EL (cell line): ENCODE measurements at places on chromosomes 3 and 15.

DNA sequence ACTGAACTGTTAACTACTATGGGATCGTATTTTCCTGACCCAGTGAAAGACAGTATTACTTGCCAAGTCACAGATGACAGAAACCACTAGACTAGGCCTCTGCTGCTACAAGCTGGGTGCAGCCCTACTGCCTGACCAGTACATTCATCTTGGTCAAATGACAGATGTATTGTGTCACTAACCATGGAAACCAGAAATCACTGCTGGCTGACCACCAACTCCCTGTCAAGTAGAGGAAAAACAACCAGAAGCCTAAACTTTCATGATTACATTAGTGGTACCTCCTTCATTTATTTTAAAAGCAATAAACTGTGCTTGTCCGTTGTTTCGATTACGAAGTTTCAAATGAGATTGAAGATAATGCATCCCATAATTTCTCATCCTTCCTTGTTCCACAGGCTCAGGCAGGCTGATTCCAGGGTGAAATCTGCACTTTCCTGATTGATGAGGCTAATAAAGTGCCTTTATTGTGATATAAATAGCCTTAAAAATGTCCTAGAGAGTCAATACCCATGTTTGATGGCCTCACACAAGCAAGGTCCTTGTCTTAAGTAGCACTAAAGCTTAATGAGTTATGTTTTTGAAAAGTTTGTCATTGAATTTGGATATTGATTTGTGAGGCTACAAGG is 309.7 kb downstream of the LSAMP start:
- DNase-seq, result peak; percentile 19

GRCh38 chr3:65439641-65440284 is 599.0 kb downstream of the MAGI1 start:
- DNase-seq, result peak; percentile 56

DNA sequence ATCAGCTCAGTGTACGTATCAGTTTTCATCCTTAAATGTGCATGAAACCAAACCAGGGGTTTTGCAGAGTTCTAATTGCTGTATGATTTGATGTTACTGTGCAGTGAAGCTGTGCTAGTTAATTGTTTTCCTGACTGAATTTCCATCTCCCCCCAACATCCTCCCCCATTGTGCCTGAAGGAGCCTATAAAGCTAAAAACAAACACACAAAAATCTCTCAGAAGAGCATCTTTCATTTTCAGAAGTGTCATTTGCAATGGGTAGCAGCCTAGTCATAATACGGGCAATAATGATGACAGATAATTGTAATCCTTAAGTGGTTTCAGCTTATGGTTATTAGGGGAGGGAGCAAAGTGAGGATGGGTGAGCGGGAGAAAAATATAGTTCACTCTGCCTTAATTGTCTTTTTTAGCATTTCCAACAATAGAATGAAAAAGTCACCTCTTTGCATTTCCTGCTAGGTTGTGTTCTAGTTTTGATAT is 207.9 kb upstream of the TBL1XR1 start:
- DNase-seq, result no peak

DNA sequence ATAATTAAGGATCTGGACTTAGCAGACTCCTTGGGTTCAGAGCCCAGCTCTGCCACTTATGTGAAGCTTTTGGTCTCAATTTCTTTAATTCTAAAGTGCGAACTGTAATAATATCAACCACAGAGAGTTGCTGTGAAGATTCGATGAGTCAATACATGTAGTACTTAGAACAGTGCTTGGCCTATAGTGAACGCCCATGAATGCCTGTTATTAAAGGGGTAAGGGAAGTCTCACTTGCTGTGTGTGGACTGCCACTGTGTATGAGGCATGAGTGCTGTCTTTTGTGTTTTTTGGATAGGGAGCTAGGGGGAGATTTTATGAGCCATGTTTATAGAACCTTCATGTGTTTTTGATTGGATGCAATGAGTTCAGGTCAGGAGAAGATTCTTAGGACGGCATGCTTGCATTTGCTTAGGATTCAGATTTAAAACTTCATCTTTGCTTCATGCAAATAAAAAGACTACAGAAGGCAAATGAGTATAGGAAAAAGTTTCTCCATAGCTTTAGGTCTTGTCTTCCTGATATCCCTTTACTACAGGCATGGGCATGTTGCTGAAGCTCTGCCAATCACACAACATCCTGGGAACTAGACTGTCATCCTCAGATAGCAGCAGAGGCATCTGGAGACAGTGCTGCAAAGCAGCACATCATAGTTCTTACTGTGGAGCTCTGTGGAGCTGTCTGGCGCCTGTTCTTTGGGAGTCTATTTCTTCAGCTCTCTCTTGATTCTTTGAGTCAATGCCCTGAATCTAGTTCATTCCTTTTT is 50.0 kb downstream of the PLS1 start:
- no peak for DNase-seq

DNA sequence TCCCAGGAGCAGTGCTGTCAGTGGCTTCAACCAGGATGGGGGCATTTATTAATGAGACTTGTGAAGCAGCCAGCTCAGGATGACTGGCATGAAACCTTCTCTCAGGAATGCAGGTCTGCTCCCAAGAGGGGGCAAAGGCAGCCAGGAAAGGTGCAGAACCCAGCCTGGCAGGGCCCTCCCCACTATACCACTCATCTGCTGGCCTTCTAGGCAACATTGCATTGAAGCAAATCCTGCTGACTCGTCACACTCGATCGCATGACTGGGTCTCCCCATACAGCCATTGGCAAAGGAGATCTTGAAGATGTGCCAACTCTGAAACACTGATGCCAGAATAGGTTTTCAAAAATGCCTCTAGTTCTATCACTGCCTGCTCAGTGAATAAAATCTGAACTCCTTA is 65.7 kb upstream of the CMTM7 start:
- DNase-seq, result no peak

DNA sequence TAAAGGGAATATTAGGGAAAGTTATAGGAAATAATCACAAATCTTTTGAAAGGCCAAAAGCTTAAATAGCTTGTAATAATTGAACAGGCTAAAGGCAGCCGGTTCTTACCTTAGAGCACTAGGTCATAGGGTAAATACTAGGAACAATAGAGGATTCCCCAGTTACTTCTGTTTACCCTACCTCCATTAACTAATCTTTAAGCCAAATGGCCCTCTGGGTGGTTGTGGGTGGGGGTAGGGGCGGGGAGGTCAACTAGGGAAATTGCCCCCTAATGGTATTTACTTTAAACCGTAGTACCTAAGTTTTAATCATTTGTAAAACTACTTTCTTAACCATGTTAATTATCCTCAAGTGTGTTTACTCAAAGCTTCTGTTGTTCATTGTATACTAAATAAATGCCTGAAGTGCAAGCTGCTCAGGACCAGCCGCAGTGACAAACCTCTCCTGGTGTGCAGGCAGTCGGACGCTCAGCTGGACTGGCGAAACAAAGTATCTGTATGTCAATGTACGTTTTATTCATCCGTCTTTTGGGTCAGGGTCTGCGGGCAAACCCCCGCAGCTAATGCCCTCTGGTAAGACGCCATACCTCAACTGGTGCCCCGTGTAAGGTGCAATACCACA is 18.9 kb downstream of the MAGEL2 start:
- no peak for DNase-seq

DNA sequence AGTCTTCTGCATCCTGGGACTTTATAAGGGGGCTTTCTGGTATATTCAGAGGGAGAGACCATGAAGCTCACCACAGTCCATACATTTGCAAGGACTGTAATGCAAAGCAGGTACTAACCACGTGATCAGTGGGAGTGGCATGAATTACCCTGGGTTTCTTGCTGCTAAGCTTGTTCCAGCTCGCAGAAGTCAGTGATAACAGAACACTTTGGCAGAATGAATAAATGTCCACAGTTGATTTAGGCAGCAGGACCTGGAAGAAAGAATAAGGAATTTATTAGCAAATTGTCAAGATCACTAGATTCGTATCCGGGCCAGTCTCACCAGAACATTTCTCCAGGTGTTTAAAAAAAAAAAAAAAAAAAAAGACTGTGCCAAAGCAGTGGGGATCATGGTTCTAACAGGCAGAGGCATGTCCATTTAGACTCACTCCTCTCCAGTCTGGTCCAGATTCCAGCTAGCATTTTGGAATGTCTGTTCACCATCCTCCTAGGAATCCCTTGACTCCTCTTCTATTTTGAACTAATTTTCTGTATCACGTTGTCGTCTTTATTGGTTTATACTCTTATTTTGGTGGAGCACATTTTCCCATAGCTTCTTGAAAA is 24.5 kb downstream of the HHLA2 start:
- DNase-seq, result no peak

GRCh38 chr15:56883088-56883487 is 35.4 kb upstream of the TCF12 start:
- DNase-seq, result no peak

GRCh38 chr3:128864351-128864811 is 15.0 kb upstream of the ACAD9 start:
- DNase-seq, result no peak

GRCh38 chr15:64895285-64896065 is 16.2 kb upstream of the ANKDD1A start:
- DNase-seq, result peak; percentile 63

GRCh38 chr15:69606921-69607500 is 154.4 kb downstream of the RPLP1 start:
- peak; percentile 23 for DNase-seq

GRCh38 chr15:55649058-55649423 is 60.9 kb upstream of the PYGO1 start:
- peak; percentile 71 for DNase-seq

DNA sequence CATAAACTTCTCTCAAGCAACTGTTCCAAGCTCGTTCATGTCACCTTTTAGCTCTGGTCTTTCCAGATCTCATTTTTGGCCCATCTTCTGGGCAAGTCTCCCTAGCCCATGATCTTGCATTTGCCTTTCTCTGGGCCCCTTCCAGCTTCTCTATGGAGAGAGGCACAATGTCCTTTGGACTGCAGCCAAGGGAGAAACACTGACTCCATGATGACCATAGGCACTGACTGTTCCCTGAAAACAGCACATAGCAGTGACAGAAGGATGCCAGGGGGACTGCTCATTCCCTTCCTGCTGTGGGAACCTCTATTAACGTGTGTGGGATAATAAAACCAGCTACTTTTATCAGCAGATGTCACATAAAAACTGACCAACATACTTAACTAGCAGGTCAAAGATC is 60.3 kb downstream of the STRIT1 start:
- peak; percentile 81 for DNase-seq

- peak; percentile 85 for DNase-seq
Measured at GRCh38 chr15:66747886-66748707, 46.1 kb downstream of the SMAD6 start.

DNA sequence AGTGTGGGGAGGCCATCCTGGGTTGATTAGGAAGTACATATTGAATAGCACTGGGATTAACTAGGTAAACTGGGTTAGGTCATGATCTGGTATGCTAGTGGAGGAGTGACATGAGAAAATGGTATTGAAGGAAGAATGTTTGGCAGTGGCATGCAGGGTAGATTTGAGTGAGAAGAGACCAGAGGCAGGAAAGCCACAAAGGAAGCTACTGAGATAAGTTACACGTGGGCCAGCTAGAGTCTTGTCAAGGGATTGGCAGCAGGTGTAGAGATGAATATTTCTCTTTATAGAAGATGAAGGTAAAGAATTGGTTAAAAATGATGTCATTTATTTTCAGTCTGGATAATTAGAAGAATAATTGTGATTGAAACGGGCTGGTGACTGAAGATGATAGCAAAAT is 91.0 kb upstream of the TPRG1 start:
- no peak for DNase-seq

- no peak for DNase-seq
Measured at GRCh38 chr15:75049392-75049791, 26.0 kb downstream of the PPCDC start.

- DNase-seq, result no peak
Measured at GRCh38 chr3:18562364-18563154, 137.4 kb upstream of the SATB1 start.

DNA sequence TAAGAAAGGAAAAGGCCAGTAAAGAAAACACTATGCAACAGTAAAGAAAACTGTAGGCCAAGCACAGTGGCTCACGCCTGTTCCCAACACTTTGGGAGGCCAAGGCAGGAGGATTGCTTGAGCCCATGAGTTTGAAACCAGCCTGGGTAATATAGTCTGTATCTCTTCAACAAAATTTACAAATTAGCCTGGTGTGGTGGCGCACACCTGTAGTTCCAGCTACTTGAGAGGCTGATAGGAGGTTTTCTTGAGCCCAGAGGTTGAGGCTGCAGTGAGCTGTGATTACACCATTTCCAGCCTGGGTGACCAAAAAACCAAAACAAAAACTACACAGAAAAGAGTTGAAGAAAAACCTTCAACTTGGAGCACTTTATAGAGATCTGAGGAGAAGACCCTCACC is 31.8 kb downstream of the DAG1 start:
- no peak for DNase-seq

DNA sequence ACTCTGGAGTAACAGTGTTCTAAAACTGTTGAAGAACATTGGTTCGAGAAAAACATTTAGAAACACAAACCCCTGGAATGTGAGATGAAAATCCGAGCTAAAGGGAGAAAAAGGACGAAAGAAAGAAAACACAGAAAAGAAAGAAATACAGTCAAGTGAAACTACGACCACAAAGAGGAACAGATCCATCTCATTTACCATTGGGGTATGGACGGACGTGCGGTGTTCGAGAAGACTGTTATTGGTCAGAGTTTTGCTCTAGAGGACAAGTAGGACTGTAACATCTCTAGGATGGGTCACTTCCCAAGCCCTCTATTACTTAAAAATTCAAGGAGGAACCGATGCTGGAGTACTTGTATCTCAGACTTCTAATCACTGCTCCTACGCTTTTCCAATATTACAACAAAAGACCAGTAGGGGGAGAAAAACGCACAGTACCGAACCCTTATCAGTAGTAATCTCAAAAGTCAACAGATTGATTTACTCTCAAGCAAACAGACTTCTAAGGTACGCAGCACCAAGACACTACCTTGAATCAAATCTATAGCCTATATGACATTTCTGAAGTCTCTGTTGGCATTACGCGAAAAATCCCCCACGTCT is 1.1 kb upstream of the PIK3CA start:
- DNase-seq, result peak; percentile 77

DNA sequence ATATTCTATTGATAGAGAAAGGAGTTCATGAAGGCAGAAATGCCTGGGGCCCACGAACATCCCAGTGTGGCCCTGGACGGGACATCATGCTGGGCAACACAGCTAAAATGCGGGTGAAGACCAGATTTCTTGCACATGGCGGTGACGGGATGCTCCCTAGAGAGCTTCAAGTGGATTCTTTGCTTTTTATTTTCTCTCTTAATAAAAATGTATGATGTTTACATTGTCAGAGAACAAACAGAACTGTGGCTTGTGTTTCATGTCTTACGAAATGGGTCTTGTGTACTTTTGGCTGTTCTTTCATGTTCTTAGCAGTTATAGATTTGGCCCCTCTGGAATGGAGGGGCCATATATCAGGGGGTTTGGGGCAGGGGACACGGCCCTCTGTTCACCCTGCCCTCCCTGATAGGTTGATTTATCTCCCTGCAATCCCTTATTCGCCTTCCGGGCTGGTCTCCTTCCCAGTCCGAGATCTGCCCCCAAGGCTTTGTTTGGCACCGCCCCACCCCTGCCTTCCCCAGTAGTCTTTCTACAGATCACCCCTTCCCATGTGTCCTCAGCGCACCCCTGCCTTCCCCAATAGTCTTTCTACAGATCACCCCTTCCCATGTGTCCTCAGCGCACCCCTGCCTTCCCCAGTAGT is 68.7 kb upstream of the CGNL1 start:
- DNase-seq, result no peak
